ENCODE measurements at places on chromosomes 11 and 22. TPM values are rescaled to one million over a fixed set of nuclear protein-coding genes. Genes with fewer than 3 reads are reported as not detected.

MFNG gene
- 23.5 TPM for total RNA-seq

OR4S2 gene
- not detected for total RNA-seq

NCF4 gene
- 78.8 TPM for total RNA-seq

GAL3ST3 gene
- total RNA-seq, result not detected

PHETA2 gene
- total RNA-seq, result 13.3 TPM

CNIH2 gene
- total RNA-seq, result not detected

- DNase-seq, result no peak
Measured at GRCh38 chr11:31160504-31161422, 208.8 kb downstream of the DCDC1 start.

DNA sequence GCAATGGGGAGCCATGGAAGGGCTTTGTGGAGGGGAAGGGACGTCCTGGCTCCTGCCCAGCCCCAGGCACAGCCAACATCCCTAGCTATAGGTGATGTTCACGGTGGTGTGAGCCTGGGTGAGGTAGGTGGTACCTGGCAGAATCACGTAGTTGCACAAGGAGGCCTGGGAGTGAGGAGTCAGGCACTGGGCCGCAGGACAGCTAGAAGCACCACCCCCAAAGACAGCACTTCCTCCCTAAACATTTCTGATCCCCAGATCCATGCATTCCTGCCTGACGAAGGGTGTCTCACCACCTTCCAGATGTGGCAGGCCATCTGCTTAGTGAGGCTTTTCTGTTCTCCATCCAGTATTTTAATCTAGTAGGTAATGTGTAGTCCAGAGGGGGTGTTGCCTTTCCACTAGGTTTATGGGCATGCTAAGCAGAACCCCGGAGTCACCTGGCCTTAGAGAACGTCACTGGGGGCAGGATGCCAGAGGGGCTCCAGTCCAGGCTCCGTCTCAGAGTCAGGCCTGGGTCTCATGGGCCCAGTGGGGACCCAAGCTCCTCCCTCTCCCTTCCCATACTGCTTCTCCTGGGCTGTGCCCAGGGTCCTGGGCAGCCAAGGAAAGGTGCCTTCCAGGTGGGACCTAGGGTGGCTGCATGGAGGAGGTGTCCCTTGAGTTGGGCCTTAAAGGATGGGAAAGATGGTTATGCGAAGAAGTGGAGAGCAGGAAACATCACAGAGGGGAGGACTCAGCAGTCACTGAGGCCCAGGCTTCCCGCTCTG, 56.2 kb downstream of the OTOG start:
- no peak for DNase-seq

GRCh38 chr11:94103471-94103870, 25.2 kb upstream of the PANX1 start:
- DNase-seq, result no peak

DNA sequence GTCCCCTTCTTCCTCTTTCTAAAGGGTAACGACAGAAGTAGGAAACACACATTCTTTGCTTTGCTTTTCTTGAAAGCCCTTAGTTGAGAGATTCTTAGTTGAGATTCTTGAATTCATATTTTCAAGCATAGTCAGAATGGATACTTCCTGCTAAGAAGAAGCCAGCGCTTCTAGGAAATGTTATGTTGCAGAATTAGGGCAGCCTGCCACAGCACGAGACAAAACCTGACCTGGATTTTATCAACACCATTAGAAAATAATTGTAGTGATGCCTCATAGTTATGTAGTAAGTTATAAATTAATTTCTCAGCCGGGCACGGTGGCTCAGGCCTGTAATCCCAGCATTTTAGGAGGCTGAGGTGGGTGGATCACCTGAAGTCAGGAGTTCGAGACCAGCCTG, 37.9 kb upstream of the NUP160 start:
- no peak for DNase-seq

DNA sequence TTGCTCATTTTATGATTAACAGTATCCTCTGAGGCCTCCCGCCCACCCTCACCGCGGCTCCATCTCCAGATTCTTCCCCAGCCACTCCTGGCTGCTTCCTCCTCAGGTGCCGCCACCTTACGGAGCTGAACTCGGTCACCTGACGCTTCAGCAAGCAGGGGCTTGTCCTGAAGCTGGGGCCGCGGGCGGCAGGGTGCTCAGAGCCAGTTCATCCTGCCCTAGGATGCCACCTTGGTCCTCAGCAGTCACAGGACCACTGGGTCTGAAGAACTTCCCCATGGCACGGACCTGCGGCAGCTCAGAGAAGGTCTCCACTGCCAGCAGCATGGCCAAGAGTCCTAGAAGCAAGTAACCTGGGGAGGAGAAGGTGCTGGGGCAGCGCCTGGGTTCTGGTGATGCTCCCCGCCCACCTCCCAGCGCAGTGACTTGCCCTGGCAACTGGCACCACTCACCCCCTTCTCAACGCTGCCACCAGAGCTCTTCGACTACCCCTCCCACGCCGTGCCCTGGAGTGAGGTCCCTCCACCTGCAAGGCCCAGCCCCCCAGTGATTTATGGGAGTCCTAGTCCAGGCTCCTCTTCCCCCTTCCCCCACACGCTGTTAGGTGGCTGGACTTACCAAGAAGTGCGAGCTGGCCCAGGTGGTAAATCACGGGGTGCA, 2.6 kb downstream of the KCNK7 start:
- DNase-seq, result no peak

DNA sequence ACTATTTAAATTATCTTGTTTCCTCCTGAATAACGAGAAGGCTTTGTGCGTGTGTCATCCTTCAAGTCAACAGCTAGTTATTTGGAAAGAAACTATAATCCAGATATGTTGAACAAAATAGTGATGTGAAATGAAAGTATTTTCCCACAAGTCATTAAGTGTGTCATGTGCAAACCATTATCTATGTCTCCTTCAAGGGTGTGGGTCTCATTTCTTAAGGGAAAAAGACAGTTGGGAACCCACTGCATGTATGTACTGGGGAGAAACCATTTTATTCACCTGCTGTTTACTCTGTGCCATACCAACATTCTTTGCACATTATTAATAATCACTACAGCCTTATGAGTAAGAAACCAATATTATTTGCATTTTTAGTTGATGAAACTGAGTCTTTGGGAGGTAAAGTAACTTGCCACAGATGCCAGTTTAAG, 145.3 kb upstream of the CTSC start:
- DNase-seq, result no peak

GRCh38 chr22:39212721-39213376, 31.9 kb downstream of the PDGFB start:
- DNase-seq, result no peak

DNA sequence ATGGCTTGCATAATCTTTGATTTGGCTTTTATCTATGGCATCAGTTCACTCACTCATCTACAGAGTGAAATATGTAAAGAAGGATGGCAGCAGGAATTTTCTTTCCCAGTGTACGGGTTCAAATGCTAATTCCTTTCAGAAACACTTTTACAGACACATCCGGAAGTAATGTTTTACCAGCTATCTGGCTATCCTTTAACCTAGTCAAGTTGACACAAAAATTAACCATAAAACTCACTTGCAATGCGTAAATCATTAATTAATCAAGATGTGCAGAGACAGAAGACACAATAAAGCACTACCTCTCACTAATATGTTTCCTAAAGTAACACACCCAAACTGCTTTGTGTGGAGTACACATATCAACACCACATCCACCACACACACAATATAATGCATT, 378.9 kb upstream of the ANO3 start:
- no peak for DNase-seq

DNA sequence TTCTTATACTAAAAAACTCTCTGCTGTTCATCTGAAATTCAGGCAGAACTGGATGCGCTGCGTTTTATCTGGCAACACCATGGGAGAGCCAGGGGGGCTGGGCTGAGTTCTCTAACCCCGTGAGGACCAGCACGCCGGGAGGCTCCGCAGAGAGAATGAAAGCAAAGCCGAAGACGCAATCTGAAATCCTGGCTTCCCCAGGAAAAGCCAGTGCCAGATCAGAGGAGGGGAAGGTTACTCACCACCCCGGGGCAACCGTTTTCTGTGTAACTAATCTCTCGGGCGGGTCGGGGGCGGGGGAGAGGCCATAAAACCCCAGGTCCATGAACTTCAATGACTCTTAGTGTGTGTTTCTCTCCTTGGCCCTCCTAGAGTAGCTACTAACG, 99.4 kb downstream of the SHANK2 start:
- peak; percentile 25 for DNase-seq

DNA sequence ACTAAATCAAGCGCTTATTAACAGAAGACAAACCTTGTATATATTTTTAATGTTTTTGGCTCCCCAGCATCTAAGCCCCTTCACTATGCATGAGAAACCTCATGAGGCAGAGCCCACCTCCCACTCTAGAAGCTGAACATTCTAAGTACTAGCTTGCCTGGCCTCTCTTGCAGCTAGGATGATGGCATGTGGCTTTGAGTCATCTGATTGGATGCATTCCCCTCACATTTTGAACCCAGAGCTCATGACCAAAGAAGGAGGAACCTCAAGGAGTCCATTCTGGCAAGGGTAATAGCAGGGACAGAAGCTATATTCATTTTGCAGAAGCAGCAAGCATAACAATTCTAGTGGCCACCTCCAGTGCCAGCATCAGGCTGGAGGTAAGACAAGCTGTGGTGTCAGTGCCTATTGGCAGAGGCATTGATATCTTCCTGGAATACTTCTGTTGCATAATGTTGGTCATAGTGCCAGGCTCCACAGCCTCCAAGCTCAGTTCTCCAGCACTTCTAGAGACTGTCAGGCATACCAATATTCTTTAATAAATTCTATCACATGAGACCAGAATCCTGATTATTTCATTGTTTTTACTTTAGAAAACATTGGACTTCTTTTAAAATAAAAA, 14.2 kb upstream of the ZC3H12C start:
- no peak for DNase-seq

DNA sequence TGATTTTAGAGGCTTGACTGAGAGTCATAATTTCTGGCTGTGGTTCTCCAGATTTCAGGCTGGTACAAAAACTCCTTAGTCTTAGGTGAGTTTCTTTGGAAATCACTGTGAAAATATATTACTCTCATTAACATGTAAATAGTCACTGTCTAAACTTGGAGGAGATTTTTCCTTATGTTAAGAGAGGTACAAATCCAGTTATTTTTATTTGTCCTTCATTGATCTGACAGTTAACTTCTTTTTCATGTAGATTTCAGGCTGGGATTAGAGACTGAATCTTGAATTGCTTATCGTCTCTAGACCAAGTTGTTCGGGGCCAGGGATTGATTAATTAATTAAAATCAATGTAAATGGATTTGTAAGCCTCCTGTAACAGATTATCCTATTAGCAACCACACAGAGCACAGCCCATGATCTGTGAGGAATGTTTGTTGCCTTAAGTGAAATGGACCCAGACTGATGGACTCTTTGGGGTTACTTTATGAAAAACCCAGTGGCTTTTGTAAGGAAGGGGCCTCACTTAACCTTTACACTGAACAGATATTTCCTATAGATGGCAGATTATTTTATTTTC, 21.1 kb downstream of the TEAD1 start:
- DNase-seq, result no peak

DNA sequence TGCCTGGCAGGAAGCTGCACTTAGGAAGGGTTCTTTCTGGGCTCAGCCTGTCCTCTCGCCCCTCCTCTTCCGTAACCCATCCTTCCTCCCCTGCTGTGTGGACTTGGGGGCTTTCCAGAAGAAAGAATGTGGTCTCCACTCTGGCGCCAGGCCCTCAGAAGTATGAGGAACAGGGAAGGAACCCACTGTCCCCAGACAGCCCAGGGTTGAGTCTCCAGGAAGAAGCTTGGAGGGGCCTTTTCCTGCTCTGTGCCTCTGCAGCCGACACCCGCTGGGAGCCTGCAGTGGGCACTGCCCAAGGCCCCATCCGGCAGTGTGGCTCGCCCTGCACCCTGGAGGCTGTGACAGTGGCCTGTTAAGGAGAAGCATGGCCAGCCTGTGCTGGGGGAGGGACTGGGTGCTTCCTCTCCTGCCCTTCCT, 112.6 kb downstream of the ST3GAL4 start:
- no peak for DNase-seq
